Stimulated activated CD4-positive, alpha-beta T cell treated with anti-CD3 and anti-CD28 coated beads, Interleukin-1b, Interleukin-23, amount 100 ng/mL, for 24 hours (primary cell): ENCODE measurements at places on chromosomes 11 and 22.
A peak's percentile ranks its signal among the peaks of the same experiment; 100 is the strongest.

- DNase-seq: no peak
Observed at GRCh38 chr22:20283674-20284066, 15.6 kb upstream of the RTN4R start.

- DNase-seq: no peak
Observed at GRCh38 chr11:11813288-11813962, 28.3 kb upstream of the USP47 start.

DNA sequence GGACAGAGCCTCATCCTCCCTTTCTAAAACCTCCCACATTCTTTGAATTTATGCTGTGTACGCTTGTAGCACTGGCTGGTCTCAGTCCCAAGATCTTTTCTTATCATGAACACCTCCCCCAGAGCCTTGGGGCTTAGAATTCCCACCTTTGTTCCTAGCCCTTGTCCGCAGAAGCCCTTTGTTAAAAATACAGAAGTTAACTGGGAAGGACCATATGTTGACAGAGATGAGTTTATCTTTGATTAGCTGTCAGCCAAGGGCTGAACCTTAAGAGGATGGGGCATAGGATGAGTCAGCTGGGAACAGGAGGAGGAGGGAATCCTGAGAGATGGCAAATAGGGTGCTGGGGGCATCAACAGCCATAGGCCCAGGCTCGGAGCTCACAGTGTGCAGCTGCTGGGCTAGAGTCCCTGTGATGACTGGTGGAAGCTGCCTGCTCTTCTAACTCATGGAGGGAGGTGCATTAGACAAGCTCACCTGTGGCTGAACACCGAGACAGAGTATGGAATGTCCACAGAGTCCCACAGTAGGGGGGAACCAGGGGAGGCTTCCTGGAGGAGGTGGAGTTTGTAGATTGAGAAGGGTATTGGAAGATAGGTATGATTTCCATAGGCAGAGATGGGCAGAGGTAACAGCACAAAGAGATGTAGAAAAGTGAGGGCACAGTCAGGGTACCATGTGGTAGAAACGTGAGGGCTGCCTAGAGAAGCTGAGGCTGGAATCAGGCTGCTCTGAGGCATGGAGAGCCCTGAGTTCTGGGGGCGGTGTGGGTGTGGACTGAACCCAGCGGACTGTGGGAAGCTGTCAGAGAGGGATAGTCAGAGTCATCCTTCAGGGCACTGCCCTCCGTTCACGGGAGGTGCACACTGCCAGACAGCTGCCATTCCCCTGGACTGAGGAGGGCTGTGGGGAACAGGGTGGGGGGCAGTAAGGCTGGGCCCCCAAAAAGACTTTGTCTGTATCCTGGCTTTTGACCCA, 9.9 kb downstream of the MICAL2 start:
- DNase-seq: no peak

GRCh38 chr11:795634-796564, 2.2 kb downstream of the SLC25A22 start:
- peak; percentile 63 for DNase-seq
